CD4-positive, alpha-beta memory T cell (primary cell): ENCODE measurements at places on chromosomes 7 and 10. TPM values are rescaled to one million over a fixed set of nuclear protein-coding genes. Genes with fewer than 3 reads are reported as not detected.

Gene TDRD1
- polyA plus RNA-seq, result not detected

Gene CRHR2
- polyA plus RNA-seq, result not detected

Gene AP5Z1
- polyA plus RNA-seq, result 40.6 TPM

Gene GDF2
- not detected for polyA plus RNA-seq

Gene PIP
- not detected for polyA plus RNA-seq

Gene GPER1
- polyA plus RNA-seq, result not detected

Gene SMKR1
- 2.4 TPM for polyA plus RNA-seq

Gene LLCFC1
- not detected for polyA plus RNA-seq

Gene NRCAM
- polyA plus RNA-seq, result 0.32 TPM

Gene HTR5A
- polyA plus RNA-seq, result not detected

Gene SDHAF3
- polyA plus RNA-seq, result 38.6 TPM

Gene PKD2L1
- not detected for polyA plus RNA-seq

Gene DDC
- not detected for polyA plus RNA-seq

Gene SEC31B
- polyA plus RNA-seq, result 2.4 TPM

Gene CYP2E1
- 0.94 TPM for polyA plus RNA-seq

Gene AMPH
- 0.09 TPM for polyA plus RNA-seq

Gene TRIM74
- 0.34 TPM for polyA plus RNA-seq

Gene SLC13A1
- not detected for polyA plus RNA-seq

Gene IDI2
- polyA plus RNA-seq, result not detected

Gene ZNF467
- 1.2 TPM for polyA plus RNA-seq

Gene EPHB6
- 27.4 TPM for polyA plus RNA-seq

Gene CAMK2B
- polyA plus RNA-seq, result not detected

Gene FUOM
- polyA plus RNA-seq, result 15.6 TPM

Gene CALML3
- polyA plus RNA-seq, result not detected

Gene PHKG1
- polyA plus RNA-seq, result not detected

Gene TEX36
- polyA plus RNA-seq, result not detected

Gene COL17A1
- not detected for polyA plus RNA-seq

Gene TAS2R41
- polyA plus RNA-seq, result not detected

Gene FAM131B
- not detected for polyA plus RNA-seq

Gene CCDC146
- 2.5 TPM for polyA plus RNA-seq

Gene SEPTIN14
- not detected for polyA plus RNA-seq

Gene ZPBP
- polyA plus RNA-seq, result not detected

Gene DLD
- polyA plus RNA-seq, result 75.9 TPM

Gene PGAM1
- polyA plus RNA-seq, result 300 TPM

Gene PRKCQ
- 77.1 TPM for polyA plus RNA-seq

Gene PRKG1
- polyA plus RNA-seq, result not detected

Gene EPHA1
- polyA plus RNA-seq, result 14.4 TPM

Gene GPR15LG
- not detected for polyA plus RNA-seq

Gene EBLN1
- polyA plus RNA-seq, result not detected

Gene TMEM130
- not detected for polyA plus RNA-seq

Gene RAB19
- 1.6 TPM for polyA plus RNA-seq

Gene ANXA8
- polyA plus RNA-seq, result not detected

Gene FASTK
- polyA plus RNA-seq, result 62.2 TPM

Gene POU6F2
- polyA plus RNA-seq, result not detected

Gene MRC1
- not detected for polyA plus RNA-seq

Gene FFAR4
- not detected for polyA plus RNA-seq
